ENCODE measurements at places on chromosomes 12 and 14. TPM values are rescaled to one million over a fixed set of nuclear protein-coding genes. Genes with fewer than 3 reads are reported as not detected.

DNA sequence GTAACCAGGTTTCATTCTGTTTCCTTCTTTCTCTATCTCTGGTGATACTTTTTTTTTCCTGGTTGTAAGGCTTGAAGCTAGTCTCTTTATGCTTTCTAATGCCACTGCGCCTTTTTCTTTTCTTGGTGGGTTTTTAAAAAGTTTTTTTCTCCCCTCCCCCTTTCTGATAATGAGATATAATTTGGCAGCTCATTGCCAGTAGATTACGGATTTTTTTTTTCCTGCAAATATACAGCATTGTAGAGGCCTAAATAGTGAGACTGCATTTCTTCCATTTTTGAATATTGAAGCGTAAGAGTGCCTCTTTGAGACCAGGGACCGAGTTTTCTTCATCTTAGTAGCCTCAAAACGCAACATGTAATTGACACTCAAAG, 1.1 kb downstream of the PAPOLA start:
- H3K27me3 ChIP-seq: no peaks in the 10 kb centered on the region
- peak overlapping the region; percentile 94 for H3K27ac ChIP-seq
- no peak for DNase-seq
- peaks cover 47% of the 10 kb centered on the region for H3K4me1 ChIP-seq

- no peaks in the 10 kb centered on the region for H3K36me3 ChIP-seq
- DNase-seq: no peak
- no peak overlapping the region for H3K4me3 ChIP-seq
- H3K4me1 ChIP-seq: no peaks in the 10 kb centered on the region
- no peaks in the 10 kb centered on the region for H3K27me3 ChIP-seq
- no peak overlapping the region for H3K27ac ChIP-seq
These were observed 1796.3 kb upstream of the FLRT2 start for GRCh38 chr14:83733670-83734069.

DNA sequence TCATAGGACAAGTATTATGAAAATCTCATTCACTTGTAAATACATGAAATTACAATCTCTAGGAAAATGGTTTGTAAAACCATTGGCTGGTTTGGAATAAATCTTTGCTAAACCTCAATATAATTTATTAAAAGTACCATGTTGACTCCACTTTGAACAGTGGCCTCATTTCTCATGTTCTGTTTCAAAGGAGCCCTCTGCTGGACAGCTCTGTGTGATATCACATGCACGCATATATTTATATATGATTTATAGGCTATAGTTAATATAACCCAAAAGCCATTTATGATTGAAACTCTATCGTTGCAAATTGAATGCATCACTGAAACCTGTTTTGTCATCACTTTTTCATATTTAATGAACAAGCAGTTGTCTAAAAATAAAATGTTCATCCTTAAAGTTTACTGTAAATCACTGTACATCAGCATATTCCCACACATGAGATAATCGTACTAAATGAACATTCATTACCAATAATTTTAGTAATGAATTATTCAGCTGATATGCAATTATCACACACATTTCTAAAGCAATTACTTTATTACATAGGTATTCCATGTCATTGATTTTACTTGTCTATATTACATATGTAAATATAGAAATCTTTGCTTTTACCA, 493.8 kb downstream of the NPAS3 start:
- H3K36me3 ChIP-seq: no peaks in the 10 kb centered on the region
- H3K4me3 ChIP-seq: no peak overlapping the region
- no peak for DNase-seq
- peaks cover 14% of the 10 kb centered on the region for H3K4me1 ChIP-seq
- no peaks in the 10 kb centered on the region for H3K27me3 ChIP-seq

- peak overlapping the region; percentile 70 for H3K27ac ChIP-seq
- DNase-seq: no peak
- peaks cover 2% of the 10 kb centered on the region for H3K27me3 ChIP-seq
These were observed 12.2 kb upstream of the MYH7 start for GRCh38 chr14:23447361-23448350.

DNA sequence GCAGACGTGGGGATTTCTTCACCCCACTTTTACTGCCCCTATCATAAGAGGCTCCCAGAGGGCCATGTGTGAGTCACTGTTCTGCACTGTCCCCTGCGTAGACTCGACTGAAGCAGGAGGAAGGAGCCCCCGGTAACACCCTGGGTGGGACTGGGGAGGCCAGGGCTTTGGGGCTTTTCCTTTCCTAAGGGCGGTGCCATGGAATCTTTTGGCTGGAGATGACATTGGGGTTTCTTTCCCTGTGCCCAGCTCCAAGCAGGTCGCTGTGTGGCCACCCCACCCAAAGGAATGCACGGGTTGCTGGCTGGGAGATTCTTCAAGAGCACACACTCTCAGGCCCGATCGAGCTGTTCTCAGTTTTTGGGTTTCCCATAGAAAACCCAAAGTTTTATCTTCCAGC, 62.3 kb upstream of the RIN3 start:
- H3K4me3 ChIP-seq: no peak overlapping the region
- no peaks in the 10 kb centered on the region for H3K27me3 ChIP-seq
- H3K4me1 ChIP-seq: no peaks in the 10 kb centered on the region
- H3K36me3 ChIP-seq: no peaks in the 10 kb centered on the region

JDP2 gene
- 0.99 TPM for total RNA-seq

KLRK1 gene
- 0.12 TPM for total RNA-seq

- H3K27me3 ChIP-seq: no peaks in the 10 kb centered on the region
- peak overlapping the region; percentile 80 for H3K27ac ChIP-seq
- peaks cover 31% of the 10 kb centered on the region for H3K36me3 ChIP-seq
- peak; percentile 35 for DNase-seq
- H3K4me3 ChIP-seq: no peak overlapping the region
- H3K4me1 ChIP-seq: peaks cover 45% of the 10 kb centered on the region
These were observed 5.4 kb downstream of the PSMD9 start for GRCh38 chr12:121893961-121894460.

PTCSC3 gene
- not detected for total RNA-seq

DNA sequence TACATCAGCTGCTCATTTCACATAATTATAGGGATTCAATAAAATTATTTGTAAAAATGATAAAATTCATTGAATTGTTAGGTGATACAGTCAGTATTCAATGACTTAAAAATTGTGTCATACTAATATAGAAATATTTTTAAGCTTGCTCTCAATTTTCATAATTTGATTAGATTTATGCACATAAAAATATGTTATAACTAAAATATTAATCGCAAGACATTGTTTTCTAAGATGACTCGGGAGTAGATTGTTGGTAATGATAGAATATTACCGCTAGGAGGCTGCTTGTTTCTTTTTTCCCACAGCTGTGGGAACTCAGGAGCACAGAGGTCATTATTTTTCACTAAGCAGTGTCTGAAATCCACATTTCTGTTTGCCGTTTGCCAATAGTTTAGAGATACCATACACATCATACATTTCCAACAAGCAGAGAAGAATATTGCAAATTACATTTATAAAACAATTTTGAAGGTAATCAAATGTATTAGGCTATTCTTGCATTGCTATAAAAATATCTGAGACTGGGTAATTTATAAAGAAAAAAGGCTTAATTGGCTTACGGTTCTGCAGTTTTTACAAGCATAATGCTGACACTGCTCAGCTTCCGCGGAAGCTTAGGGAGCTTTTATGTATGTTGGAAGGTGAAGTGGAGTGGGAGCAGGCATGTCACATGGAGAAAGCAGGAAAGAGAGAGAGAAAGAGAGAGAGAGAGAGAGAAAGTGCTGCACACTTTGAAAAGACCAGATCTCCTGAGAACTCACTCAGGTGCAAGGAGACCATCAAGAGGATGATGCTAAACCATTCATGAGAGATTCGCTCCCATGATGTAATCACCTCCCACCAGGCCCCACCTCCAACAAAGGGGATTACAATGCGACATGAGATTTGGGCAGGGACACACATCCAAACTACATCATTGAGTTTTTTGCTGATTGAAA, 9.2 kb downstream of the CD69 start:
- peaks cover 65% of the 10 kb centered on the region for H3K4me1 ChIP-seq
- peaks cover 42% of the 10 kb centered on the region for H3K36me3 ChIP-seq
- H3K4me3 ChIP-seq: peak overlapping the region; percentile 52
- no peaks in the 10 kb centered on the region for H3K27me3 ChIP-seq
- DNase-seq: peak; percentile 34

DNA sequence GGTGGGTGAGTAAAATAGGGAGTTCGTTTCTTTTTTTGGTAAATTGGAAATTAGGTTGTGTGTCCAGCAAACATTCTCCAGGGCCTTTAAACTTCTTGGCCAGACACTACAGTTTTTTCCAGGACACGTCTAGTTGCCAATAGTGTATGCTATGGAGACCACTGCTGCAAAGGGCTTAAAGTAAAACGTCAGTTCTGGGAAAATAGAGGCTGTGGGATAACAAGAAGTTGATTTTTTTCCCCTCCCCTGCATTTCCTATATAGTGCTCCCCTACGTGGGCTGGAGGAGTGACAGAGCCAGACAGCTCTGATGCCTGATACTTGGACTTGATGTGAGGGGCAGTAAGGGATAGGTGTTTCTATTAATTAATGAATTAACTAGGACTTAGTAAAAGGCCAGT, 2.4 kb downstream of the ACVR1B start:
- H3K4me3 ChIP-seq: no peak overlapping the region
- H3K36me3 ChIP-seq: no peaks in the 10 kb centered on the region
- no peak for DNase-seq
- H3K27ac ChIP-seq: no peak overlapping the region

- H3K27me3 ChIP-seq: no peaks in the 10 kb centered on the region
- no peak overlapping the region for H3K4me3 ChIP-seq
- H3K36me3 ChIP-seq: no peaks in the 10 kb centered on the region
- no peak overlapping the region for H3K27ac ChIP-seq
- DNase-seq: no peak
- peaks cover 21% of the 10 kb centered on the region for H3K4me1 ChIP-seq
These were observed 22.6 kb downstream of the TCTN1 start for GRCh38 chr12:110636516-110636915.

DNA sequence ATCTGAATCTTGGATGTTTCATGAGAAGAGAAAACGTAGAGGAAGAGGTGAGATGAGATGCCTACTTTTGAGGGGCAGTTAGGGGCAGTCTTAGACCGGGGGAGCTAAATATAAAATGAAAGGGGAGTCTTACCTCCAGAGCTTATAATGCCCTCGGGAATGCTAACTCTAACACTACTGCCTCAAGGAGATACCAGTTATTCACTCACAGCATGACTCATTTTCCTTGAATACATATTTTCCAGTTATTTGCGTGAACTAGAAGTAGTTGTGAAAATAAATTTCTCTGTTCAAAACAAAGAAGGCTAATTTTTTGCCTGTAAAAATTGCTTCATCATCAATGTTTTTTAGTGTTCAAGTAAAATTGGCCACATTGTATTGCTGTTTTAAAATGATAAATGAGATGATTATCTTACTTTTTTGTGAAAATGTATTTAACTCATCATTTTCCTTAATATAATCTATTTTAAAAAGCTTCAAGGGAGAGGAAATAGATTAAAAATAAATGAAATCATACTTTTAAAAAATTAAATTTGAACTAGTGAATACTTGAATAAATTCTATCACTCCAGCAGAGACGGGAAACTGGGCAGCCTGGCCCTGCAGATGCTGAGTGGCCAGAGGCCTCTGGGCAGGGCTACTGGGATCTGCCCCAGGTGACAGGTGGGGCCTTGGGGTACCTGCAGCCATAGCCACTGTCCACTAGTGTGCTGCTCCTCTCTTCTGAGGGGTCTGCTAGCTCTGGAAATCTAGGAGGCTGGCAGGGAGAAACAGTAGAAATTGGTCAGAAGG, 339.3 kb downstream of the EGLN3 start:
- no peak overlapping the region for H3K4me3 ChIP-seq
- DNase-seq: no peak
- no peaks in the 10 kb centered on the region for H3K4me1 ChIP-seq
- H3K36me3 ChIP-seq: no peaks in the 10 kb centered on the region
- no peaks in the 10 kb centered on the region for H3K27me3 ChIP-seq

- H3K4me1 ChIP-seq: no peaks in the 10 kb centered on the region
- H3K36me3 ChIP-seq: no peaks in the 10 kb centered on the region
- no peak overlapping the region for H3K4me3 ChIP-seq
- no peaks in the 10 kb centered on the region for H3K27me3 ChIP-seq
- no peak for DNase-seq
These were observed 167.0 kb downstream of the LRFN5 start for GRCh38 chr14:41773536-41774279.

Data from activated CD4-positive, alpha-beta T cell treated with anti-CD3 and anti-CD28 coated beads, Interleukin-2, amount 10 ng/mL, durations not matched to agents 7 days and 5 days (primary cell).